Liver (tissue), 10 donors: ENCODE measurements at places on chromosomes 11 and 22. TPM values are rescaled to one million over a fixed set of nuclear protein-coding genes. Genes with fewer than 3 reads are reported as not detected.

DNA sequence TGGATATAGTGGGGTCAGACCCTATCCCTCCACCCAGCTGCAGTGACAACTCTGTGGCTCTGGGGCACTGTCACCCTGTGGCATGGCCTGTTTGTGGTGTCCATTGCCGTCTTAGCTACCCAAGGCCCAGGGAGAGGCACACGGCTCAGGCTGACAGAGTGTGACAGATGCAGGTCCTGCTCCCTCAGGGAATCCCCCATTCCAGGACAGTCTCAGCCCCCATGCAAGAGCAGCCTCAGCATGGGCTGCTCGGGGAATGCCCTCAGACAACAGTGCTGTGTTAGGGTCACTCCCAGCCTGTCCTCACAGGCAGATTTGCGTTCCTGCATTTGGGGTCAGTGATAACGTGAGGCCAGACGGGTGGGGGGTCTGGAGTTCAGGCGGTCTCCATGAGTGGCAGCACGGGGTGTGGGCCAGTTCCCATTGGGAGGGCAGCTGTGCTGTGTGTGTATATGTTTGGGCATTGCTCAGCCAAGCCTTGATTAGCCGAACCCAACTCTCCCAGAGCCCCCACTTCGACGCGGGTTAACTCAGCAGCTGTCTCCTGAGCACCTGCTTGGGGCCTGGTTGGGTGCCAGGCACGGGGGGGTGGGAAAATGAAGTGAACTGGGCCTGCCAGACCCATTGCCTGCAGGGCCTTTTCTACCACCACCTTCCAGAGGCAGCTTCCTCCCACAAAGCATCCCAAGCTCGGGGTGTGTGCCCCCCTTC, 5.3 kb upstream of the KCNQ1OT1 start:
- no peak for DNase-seq
- no peaks in the 10 kb centered on the region for H3K36me3 ChIP-seq
- H3K27ac ChIP-seq = no peak overlapping the region
- H3K4me3 ChIP-seq = no peak overlapping the region

Gene OR52N4
- polyA plus RNA-seq = not detected

Gene GAB4
- polyA plus RNA-seq = not detected

- H3K36me3 ChIP-seq = peaks cover 23% of the 10 kb centered on the region
- no peak overlapping the region for H3K4me3 ChIP-seq
- H3K4me1 ChIP-seq = no peaks in the 10 kb centered on the region
- no peak for DNase-seq
- no peaks in the 10 kb centered on the region for H3K27me3 ChIP-seq
These were observed 10.2 kb upstream of the POU2F3 start for GRCh38 chr11:120229451-120230424.

Gene DUSP18
- 1.0 TPM for polyA plus RNA-seq

Gene MMP3
- polyA plus RNA-seq = not detected

DNA sequence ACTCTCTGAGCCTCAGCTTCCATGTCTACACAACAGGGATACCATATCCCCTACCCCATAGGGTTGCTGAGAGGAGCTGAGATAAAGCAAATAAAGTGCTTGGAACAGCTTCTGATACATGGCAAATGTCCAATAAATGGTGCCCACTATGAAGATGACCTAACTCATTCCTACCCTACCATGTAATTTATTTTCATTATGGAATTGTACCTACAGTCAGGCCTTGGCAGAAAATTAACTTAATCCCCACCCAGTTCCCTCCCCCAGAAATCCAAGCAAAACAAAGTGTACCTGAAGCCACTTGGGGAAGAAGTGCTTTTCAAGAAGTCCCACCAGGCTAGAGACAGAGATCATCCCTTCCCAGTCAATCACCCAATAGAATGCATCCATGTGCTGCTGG, 10.8 kb downstream of the SRRD start:
- no peak for DNase-seq
- H3K4me1 ChIP-seq = no peaks in the 10 kb centered on the region
- no peaks in the 10 kb centered on the region for H3K27me3 ChIP-seq
- no peak overlapping the region for H3K27ac ChIP-seq

- no peak overlapping the region for H3K4me3 ChIP-seq
- peaks cover 11% of the 10 kb centered on the region for H3K36me3 ChIP-seq
- no peaks in the 10 kb centered on the region for H3K27me3 ChIP-seq
- no peaks in the 10 kb centered on the region for H3K4me1 ChIP-seq
- DNase-seq = peak; percentile 41
These were observed 34.1 kb downstream of the PPME1 start for GRCh38 chr11:74205181-74205580.

Gene SPDYC
- polyA plus RNA-seq = 0.52 TPM

DNA sequence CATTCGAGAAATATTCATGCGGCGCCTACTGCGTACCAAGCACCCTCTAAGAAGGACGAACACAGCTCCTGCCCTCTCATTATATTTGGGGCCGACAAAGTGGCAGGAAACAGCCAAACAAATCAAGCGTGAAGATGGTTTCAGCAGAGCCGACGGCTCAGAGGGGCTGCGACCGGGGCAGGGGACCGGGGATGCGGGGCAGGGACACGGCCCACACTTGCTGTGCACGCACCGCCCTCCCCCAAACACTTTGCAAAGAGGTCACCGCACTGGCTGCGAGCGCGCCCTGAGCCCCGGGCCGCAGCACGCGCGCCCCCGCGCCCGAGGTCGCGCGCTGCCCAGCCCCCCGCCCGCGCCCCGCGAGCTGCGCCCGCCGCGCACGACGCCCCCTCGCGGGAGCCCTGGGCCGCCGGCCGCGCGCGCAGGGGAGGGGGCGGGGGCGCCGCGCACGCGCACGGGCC, 255 bp upstream of the SYNGR1 start:
- H3K36me3 ChIP-seq = no peaks in the 10 kb centered on the region
- no peak overlapping the region for H3K27ac ChIP-seq
- no peaks in the 10 kb centered on the region for H3K27me3 ChIP-seq
- peaks cover 4% of the 10 kb centered on the region for H3K4me1 ChIP-seq

DNA sequence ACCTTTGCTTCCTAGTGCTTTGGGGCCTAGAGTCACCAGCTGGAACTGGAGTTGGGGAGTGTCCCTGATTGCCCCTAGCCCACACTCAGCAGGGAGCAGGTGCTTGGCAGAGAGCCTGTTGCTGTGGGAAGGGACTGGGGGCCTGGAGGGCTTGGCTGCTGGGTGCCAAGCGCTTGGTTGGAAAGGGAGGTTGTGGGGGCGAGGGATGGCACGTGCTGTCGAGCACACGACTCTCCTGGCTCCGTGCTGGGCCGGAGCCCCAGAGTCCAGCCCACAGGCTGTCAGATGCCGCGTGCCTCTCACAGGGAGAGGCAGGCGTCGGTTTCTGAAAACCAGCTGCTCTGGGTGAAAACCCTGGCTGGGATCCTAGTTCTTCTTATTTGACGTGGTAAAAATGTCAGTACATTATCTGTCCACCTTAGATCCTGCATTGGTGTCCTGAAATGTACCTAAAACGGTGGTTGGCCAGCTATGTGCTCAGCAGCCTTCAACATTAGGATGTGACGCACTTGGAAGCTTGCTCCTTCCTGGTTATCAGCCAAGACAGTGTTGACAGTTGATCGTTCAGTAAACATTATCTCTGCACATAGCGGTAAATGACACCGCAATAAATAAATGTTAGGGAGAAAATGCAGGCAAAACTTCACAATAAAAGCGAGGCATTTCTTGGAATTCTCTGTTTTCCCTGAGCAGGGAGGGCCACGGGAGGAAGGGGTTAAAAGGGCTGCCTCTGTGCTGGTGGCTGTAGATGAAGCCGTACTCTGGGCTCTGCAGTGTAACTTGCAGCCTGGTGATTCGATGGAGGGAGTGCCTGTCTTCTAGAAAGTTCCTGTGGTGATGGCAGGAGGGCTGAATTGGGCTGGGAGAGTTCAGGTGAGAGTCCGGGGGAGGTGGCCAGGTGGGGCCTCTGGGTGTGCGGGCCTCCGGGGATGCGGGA, 29.2 kb downstream of the GRAMD4 start:
- peaks cover 22% of the 10 kb centered on the region for H3K4me1 ChIP-seq
- no peaks in the 10 kb centered on the region for H3K27me3 ChIP-seq
- H3K27ac ChIP-seq = peak overlapping the region; percentile 92
- no peak for DNase-seq
- no peaks in the 10 kb centered on the region for H3K36me3 ChIP-seq

- no peak overlapping the region for H3K4me3 ChIP-seq
- no peak for DNase-seq
- no peaks in the 10 kb centered on the region for H3K36me3 ChIP-seq
- H3K27ac ChIP-seq = no peak overlapping the region
- H3K4me1 ChIP-seq = no peaks in the 10 kb centered on the region
These were observed 233.9 kb downstream of the TENM4 start for GRCh38 chr11:79206951-79207350.

- DNase-seq = no peak
- H3K36me3 ChIP-seq = no peaks in the 10 kb centered on the region
- peaks cover 3% of the 10 kb centered on the region for H3K4me1 ChIP-seq
- H3K27me3 ChIP-seq = no peaks in the 10 kb centered on the region
- H3K27ac ChIP-seq = no peak overlapping the region
- no peak overlapping the region for H3K4me3 ChIP-seq
These were observed 1.4 kb upstream of the LIF start for GRCh38 chr22:30247974-30248373.

DNA sequence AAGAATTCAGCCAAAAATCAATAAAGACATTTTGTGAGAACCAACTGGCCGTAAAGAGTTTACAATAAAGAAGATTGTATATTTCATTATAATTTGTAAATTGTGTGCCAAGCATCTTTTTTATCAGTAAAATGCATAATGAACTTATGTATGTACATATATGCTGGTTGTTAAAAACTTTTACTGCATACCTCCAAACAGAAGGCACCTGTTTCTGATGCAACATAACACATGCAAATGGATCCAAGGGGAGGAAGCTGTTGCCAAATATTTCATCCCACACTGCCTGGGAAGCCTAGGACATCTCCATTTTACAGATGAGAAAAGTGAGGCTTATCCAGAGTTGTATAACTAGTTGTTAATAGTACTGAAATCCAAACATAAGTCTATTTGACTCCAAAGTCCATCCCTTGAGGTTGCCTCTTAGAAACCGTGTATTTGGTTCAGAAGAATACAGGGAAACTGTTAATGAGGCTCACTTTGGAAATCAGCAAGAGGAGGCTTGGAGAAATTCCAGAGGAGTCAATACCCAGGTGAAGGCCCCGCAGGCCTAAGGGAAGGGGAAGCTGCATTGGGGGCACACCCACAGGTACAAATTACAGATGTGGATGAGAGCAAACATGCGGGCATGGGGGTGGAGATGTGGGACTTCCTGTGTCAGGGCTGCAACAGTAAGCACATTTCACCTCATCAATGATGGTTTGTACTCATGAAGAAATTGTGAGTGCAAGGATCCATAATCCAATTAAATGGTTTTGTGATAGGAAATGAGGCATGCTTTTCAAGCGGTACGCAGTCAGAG, 51.1 kb downstream of the RCN1 start:
- H3K27ac ChIP-seq = no peak overlapping the region
- H3K4me1 ChIP-seq = no peaks in the 10 kb centered on the region
- H3K36me3 ChIP-seq = no peaks in the 10 kb centered on the region
- DNase-seq = no peak
- no peaks in the 10 kb centered on the region for H3K27me3 ChIP-seq

DNA sequence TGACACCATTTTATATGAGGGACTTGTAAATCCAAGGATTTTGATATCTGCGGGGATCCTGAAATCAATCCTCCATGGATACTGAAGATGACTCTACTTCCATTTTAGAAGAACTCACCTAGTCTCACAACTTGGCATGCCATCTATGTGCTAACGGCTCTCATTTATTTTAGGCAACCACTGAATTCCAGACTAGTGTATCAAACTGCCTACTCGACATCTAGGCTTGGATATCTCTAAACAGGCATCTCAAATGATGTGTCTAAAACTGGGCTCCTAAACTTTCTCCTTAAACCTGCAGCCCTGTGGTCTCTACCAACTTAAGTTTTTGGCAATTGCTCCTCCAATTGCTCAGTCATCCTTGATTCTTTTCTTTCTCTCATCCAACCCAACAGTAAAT, 31.2 kb upstream of the CLNS1A start:
- DNase-seq = no peak
- H3K27me3 ChIP-seq = no peaks in the 10 kb centered on the region
- peaks cover 2% of the 10 kb centered on the region for H3K36me3 ChIP-seq
- H3K4me1 ChIP-seq = no peaks in the 10 kb centered on the region
- H3K27ac ChIP-seq = no peak overlapping the region

DNA sequence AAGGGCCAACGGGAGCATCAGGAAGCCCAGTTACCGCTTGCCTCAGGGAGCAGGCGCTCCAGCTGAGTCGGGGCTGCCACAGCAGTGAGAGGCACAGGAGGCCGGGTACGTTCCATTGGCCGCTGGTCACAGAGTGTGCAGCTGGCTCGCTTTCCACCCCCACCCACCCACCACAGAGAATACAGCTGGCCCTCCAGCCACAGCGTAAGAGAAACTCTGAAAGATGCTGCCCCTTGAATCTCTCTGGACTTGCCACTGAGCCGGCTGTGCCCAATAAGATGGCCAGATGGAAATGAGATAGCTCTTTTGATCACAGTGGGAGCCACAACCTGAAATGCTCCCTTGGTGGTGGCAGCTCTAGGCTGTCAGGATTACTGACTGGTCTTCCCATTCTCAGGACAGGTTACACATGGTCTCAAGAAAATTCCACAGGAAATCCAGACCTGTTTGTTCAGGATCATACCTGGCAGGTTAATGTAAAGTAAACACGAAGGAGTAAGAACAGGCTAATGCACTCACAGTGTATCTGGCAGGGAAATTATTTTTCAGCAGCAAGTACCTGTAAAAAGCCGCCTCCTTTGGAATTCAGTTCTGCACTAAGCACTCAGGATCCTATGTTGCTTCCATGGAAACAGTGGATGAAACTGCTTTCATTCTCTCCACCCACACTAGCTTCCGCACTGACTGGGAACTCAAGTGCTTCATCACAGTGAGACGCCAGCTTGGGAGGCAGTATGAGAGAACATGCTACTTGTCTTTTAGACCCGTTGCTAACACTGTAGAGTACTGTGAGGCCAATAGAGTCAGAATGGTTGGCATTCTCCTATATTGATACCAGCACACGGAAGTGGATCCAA, 16.5 kb downstream of the SIAE start:
- no peak for DNase-seq
- no peaks in the 10 kb centered on the region for H3K27me3 ChIP-seq
- H3K36me3 ChIP-seq = peaks cover 2% of the 10 kb centered on the region

Gene KCNJ11
- 0.28 TPM for polyA plus RNA-seq

Gene KCNE3
- 1.4 TPM for polyA plus RNA-seq
